ENCODE measurements at places on chromosomes 4 and X. TPM values are rescaled to one million over a fixed set of nuclear protein-coding genes. Genes with fewer than 3 reads are reported as not detected.

Gene NWD2
- not detected for total RNA-seq

Gene TMEM150C
- not detected for total RNA-seq

Gene CCDC120
- total RNA-seq = 14.9 TPM

Gene ITIH6
- not detected for total RNA-seq

DNA sequence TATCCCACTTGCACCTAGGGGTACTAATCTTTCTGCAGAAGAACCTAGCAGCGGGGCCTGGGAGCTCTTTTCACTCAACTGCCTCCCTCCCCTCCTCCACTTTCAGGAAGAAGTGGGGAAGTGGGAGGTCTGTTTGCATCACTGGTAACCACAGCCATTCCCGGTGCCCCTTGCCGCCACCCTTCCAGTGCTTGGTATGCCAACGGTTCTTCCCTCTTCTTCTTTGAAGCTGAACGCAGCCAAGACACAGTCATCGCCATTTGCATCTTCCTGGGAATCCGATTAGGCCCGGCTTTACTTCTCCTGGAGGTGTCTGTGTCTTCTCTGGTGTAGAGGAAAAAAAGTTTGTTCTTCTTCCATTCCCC is 47.2 kb upstream of the RBPJ start:
- no peaks in the 10 kb centered on the region for H3K27me3 ChIP-seq
- no peaks in the 10 kb centered on the region for H3K36me3 ChIP-seq
- H3K4me1 ChIP-seq = no peaks in the 10 kb centered on the region

DNA sequence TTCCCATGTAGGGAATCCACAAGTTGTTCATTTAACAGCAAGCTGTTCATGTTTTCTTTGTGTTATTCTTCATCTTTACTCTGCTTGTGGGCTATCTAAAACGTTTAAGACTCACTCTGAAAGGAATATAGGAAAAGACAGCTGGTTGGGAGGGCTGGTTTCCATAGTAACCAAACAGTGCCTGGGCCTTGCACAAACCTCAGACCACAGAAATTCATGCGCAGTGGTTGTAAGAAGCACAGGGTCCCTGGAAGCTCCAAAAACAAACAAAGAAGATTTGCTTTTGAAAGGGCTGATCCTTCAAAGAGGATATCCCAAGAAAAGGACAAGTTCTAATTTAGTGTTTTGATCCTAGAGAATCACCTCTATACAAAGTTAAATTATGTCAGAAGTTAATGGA is 7.8 kb downstream of the SERTM2 start:
- no peaks in the 10 kb centered on the region for H3K27me3 ChIP-seq
- no peaks in the 10 kb centered on the region for H3K36me3 ChIP-seq
- H3K27ac ChIP-seq = no peak overlapping the region
- H3K4me3 ChIP-seq = no peak overlapping the region

DNA sequence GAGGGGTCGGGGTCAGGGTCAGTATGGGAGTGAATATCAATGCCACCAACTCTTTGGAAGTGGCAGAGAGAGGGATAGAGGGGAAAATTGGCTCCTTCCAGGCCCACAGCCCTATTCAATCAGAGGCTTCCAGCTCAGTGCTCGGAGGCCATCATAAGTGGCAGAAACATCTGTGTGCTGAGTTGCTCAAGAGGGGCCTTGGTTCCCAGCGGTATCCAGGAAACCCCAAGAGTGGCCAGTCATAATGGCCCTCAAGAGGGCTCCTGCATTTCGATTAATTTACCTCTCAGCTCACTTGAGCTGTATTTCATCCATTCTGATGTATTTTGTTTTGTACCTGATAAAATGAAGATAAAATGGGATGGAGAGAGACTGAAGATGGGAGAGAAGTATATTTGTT is 154.3 kb upstream of the EOLA2 start:
- H3K36me3 ChIP-seq = no peaks in the 10 kb centered on the region
- no peaks in the 10 kb centered on the region for H3K4me1 ChIP-seq
- no peak overlapping the region for H3K27ac ChIP-seq

GRCh38 chr4:114980932-114981708 is 132.3 kb downstream of the NDST4 start:
- DNase-seq = no peak
- H3K4me1 ChIP-seq = no peaks in the 10 kb centered on the region
- H3K4me3 ChIP-seq = no peak overlapping the region
- H3K27ac ChIP-seq = no peak overlapping the region
- no peaks in the 10 kb centered on the region for H3K27me3 ChIP-seq

DNA sequence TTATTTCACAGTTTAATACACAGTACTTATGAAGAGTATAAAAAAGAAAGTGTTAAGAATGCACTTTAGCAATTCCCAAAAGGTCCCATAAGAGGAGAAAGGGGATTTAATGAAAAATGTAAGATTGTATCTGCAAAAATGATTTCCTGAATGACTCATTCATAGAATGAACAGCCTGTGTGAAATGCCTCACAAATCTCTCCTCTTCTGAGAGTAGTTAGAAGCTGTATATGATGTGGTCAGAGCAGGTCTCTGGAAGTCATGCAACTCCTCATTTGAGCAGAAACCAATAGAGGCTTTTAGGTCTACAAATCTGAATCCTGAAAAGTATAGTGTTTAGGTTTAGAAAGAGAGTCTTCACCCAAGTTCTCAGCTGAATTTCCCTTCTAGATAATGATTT is 381.3 kb upstream of the INTU start:
- H3K4me1 ChIP-seq = no peaks in the 10 kb centered on the region
- no peak for DNase-seq
- H3K27ac ChIP-seq = no peak overlapping the region
- H3K4me3 ChIP-seq = no peak overlapping the region

GRCh38 chrX:132749406-132749805 is 209.0 kb downstream of the HS6ST2 start:
- no peaks in the 10 kb centered on the region for H3K27me3 ChIP-seq
- no peak overlapping the region for H3K4me3 ChIP-seq
- no peak overlapping the region for H3K27ac ChIP-seq
- H3K4me1 ChIP-seq = peaks cover 11% of the 10 kb centered on the region
- DNase-seq = no peak

DNA sequence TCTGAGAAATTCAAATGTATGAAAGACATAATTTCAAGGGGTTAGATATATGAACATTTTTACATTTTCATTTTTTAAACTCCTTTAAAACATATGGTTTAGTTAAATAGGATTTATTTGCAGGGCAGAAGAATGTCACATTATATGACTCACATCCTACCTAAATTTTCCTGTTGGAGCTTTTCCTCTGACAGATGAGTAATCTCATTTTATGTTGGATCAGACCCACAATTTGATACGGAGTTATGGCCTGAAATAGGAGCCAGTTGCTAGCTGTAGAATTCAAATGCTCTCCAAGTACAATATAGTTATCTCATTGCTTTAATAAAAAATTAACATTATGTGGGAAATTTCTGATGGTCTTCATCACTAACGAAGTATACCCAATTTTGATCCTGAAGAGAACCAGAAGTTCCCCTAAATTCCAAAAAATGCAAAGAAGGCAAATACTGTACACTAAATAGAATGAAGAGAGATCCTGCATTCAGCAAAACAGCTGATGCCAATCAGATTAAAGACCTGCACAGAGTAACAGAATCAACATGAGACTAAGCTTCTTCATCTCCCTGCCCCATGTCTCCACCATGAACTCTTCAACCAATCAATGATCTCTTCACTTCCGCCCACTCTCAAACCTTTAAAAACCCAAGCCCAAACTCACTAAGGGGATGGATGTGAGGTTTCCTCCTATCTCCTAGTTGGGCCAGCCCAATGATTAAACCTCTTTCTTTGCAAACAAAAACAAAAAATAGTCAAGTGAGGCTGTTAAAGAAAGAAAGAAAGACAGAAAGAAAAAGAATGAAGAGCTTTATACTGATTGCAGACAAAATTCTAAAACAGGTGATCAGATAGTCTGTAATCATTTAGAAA is 10.9 kb upstream of the EXOSC9 start:
- no peak overlapping the region for H3K27ac ChIP-seq
- peaks cover 3% of the 10 kb centered on the region for H3K27me3 ChIP-seq
- H3K4me3 ChIP-seq = no peak overlapping the region
- no peaks in the 10 kb centered on the region for H3K4me1 ChIP-seq
- H3K36me3 ChIP-seq = no peaks in the 10 kb centered on the region
- DNase-seq = no peak
